Activated T-helper 9 cell treated with anti-CD3 and anti-CD28 coated beads, Interleukin-2, amount 50 U/mL, for 16 hours (primary cell): ENCODE measurements at places on chromosomes 11 and 22.

- DNase-seq, result no peak
Observed at GRCh38 chr11:128532572-128533091, 54.7 kb downstream of the ETS1 start.

- no peak for DNase-seq
Observed at GRCh38 chr22:45488764-45489370, 13.8 kb upstream of the FBLN1 start.

GRCh38 chr11:92224407-92225124, at the start of gene FAT3:
FAT3 (plus strand) TSS chr11:92224818; CDS start chr11:92352113, 127,295 bp downstream.
- DNase-seq, result no peak

- no peak for DNase-seq
Observed at GRCh38 chr11:130672911-130673310, 224.5 kb downstream of the ADAMTS15 start.

GRCh38 chr22:26770624-26771023, 113.2 kb downstream of the MIAT start:
- no peak for DNase-seq
